ENCODE measurements at places on chromosomes 1 and 21.

GRCh38 chr1:215474940-215475339 is 92.2 kb upstream of the KCTD3 start:
- no peak for DNase-seq

DNA sequence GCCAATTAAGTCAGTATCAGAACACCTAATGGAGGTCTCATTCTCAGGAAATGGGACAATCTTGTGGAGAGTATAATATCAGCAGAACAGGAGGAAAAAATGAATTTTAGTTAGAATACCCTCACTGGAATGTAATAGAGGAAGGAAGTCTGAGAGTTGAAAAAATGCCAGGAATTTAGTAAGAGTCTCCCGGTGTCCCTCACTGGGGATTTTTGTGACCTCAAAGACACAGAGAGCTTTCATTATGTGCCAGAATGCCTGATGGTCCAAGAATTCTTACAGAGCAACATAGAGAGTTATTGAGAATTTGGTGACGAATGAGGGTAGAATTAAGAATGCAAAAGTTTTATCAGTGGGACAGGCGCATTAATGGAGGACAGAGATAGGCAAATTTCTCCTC is 443.5 kb upstream of the B3GALT2 start:
- no peak for DNase-seq

DNA sequence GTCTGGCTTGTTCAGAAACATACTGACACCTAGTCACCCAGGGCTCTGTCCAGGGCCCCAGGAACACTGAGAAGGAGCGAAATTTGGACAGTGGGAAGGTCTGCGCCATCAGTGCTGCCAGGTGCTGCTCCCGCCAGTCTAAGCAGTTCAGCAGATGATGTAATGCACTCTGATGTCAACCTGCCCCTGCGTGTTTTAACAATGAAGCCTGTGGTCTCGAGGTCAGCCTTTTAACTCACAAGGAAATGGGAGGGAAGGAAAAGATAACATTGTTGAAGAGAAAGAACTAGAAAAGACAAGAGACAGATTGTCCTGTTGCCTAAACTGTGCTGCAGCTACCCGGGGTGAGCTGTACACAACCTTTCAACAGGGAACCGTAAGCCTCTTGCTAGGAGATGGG is 126.6 kb upstream of the IFFO2 start:
- no peak for DNase-seq

DNA sequence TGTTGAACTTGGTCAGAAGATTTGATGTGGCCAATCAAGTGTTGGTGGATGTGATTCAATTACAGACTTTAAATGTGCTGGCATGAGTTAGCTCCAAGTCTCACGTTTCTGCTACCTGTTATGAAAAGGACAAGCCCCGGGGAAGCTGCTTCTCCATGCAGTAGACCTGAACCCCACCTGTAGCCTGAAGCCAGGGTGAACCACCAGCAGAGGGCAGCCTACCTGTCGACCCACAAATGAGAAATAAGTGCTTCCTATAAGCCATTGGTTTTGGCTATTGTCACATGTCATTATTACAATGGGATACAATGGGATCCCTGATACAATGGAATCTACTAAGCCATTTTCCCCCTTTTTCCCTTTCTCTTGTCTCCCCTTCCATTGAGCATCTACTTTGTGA is 230.2 kb downstream of the PRDM2 start:
- DNase-seq, result no peak

GRCh38 chr1:158400871-158401270 is 1.6 kb upstream of the OR10T2 start:
- no peak for DNase-seq

DNA sequence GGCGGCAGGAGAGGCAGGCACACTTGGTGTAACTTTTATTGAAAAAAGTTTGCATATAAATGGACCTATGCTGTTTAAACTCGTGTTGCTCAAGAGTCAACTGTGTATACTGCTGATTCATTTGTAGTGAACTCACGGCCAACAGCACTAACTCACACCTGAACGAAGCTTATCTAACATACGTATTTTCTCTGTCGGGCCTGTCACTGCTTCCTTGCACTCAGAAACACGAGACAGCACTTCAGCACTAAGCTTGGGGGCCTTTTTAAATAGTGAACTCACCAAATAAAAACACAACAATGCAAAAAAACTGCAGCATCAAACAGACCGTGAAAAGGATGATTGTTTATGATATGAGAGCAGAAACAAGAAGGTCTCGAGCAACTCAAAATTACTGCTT is 58.9 kb upstream of the NEK2 start:
- no peak for DNase-seq

- DNase-seq, result no peak
Measured at GRCh38 chr1:178644308-178645120, 80.5 kb upstream of the RALGPS2 start.

- no peak for DNase-seq
Measured at GRCh38 chr1:1098681-1099421, 17.0 kb downstream of the C1orf159 start.

GRCh38 chr1:94314222-94314858 is 77.0 kb upstream of the ARHGAP29 start:
- no peak for DNase-seq

DNA sequence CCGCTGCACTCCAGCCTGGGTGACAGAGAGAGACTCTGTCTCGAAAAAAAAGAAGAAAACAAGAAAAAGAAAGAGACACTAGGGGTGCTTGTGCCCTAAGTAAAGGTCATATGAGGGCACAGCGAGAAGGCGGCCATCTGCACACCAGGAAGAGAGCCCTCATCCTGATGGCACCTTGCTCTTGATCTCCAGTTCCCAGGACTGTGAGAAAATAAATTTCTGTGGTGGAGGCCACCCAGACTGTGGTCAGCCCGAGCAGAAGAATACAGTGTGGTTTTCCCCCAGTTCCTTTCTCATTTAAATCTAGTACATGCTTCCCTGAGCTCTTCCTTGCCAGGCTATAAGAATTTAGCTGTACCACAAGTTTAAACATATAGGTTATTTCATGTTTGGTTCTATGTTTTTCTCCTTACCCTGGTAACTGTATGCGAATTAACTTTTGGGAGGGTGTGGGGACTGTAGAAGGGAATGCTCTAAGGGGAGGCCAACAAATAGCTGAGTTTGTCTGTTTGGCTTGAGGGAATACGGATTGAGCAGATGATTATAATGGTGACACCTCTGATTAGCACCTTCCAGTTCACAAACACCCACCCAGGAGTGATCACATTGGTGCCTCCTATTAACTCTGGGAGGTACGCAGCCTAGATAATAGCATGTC is 119.6 kb upstream of the ERRFI1 start:
- no peak for DNase-seq

DNA sequence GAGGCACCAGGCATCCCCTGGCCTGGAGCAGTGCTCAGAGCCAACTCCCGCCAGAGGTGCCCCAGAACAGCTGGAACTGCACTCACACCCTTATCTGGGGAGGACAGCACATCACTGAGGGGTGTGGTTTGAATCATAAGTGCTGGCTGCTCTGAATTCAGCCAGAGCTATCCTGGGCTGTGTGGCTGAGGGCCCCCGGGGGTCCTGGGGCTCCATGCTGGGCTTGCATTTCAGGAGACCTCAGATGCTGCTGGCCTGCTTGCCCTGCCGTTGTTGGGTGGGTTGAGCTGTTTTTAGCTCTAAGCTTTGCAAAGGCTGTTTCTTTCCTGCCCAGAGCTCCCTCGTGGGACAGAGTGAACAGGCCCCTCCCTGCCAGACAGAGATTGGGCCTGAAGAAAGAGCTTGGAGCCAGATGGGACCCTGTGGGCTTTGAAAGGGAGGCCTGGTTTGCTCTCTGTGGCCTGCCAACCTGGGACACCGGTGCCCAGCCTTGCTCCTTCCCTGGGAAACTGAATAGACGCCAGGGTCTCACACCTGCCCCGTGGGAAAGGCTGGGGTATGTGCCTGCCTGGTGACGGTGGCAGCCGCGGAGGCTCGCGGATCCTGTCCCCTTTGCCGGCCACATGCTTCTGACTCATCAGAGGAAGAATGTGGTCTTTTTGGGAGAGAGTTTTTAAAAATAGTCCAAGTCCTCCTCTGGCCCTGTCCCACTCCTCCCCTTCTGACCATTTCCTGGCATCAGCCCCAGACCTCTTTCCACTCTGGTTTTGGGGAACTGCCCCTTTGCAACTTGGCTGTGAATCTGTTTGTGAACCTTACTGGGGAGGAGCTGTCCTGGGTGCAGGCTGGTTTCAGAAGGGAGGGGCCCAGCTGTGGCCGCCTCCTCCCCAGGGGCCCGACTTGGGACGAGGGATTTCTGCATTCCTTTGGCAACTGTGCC is 30.0 kb downstream of the ARHGEF10L start:
- no peak for DNase-seq

DNA sequence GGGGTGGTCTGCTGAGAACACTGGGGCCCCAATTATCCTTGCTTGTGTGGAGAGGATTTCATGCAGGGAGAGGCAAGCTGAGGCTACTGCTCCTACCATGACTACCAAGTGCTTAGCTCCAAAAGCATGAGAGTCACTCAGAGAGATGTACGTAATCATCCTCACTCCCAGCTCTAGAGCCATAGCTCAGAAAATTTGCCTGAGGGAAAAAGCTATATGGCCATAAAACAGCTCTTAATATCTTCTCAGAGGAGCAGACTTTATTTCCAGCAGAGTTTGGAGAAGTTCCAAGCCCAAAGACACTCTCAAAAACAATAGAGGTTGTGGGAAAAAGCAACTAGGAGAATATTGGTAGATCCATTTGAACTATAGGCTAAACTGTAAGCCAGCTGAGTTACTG is 106.4 kb upstream of the PBX1 start:
- no peak for DNase-seq

GRCh38 chr1:8663915-8664329 is 153.5 kb downstream of the RERE start:
- no peak for DNase-seq

GRCh38 chr1:37432716-37433115 is 41.7 kb upstream of the ZC3H12A start:
- no peak for DNase-seq

GRCh38 chr1:189499736-189500135 is 977.9 kb downstream of the BRINP3 start:
- no peak for DNase-seq

DNA sequence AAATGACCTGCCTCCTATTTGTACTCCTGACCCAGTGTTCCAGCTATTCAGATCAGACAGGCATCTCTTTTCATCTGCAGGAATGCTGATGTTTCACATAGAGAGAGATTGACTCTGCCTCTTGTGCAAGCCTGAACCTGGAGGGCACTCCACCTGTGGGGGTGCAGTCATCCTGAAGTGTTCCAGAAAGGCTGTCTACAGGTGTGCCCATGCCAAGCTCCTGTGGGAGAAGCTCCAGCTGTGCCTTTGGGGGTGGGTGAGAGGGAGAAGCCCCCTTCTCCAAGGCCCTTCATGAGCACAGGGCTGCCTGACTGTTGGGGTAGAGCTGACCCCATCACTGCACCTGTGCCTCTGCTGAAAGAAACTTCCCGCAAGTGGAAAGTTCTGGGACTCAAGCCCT is 22.8 kb downstream of the IFI44 start:
- no peak for DNase-seq

DNA sequence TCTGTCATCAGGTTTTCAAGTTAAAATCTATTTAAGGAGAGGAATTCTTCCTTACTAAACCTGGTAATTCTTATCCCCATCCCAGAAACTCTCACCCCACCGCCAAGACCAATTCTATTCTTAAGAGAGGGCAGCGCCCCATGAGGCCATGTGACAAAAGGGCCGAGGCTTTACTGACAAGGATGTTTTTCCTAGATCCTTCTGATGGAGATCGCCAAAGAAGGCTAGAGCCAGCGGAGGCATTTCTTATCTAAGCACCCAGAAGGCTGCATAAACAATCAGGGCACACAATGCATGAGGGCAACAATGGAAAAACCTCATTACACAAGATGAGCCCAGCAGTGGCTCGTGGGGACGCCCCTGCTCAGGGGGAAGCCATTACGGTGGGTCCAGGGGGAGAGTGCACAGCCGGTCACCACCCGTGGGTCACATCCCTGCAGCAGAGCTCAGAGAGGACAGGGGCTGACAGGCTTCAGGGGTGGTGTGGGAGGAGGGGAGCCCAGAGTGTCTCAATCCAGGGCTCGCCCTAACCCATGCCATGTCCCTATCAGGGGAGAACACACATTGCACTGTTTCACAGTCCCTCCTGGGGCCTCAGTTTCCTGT is 88.7 kb downstream of the ITPKB start:
- DNase-seq, result no peak

- no peak for DNase-seq
Measured at GRCh38 chr1:67175530-67176087, 9.4 kb downstream of the IL23R start.

DNA sequence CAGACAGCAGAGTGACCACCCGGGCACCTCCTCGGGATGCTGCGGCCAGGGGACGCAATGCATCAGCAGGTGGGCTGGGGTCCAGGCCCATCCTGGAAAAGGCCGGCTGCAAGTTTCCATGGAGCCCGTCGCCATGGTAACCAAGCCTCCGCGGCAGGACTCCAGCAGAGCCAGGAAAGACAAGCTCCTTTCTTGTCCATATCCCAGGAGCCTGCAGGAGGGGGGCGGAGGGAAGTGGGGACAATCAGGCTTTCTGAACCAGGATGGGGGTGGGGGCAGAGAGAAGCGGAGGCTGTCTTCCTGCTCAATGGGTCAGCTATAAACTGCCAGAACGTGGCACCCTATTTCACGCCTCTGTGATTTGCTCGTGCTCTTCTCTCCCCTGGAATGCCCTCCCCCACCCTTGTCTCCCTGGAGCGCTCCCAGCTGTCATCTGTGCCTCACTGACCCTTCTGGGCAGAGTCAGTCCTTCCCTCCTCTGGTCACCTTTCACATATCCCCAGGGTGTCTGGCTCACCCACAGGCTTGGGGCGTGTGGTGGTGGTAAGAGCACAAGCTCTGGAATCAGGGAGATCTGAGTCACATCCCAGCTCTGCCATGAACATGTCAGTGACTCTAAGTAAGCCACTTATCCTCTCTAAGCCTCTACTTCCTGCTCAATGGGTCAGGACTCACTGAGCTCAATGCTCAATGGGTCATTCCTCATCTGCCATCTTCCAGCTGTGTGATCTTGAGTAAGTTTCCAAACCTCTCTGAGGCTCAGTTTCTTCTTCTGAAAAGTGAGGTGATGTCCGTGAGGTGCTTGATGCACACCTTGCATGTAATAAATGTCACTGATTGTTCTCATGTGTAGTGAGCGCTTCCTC is 58.9 kb upstream of the LAPTM5 start:
- DNase-seq, result no peak

DNA sequence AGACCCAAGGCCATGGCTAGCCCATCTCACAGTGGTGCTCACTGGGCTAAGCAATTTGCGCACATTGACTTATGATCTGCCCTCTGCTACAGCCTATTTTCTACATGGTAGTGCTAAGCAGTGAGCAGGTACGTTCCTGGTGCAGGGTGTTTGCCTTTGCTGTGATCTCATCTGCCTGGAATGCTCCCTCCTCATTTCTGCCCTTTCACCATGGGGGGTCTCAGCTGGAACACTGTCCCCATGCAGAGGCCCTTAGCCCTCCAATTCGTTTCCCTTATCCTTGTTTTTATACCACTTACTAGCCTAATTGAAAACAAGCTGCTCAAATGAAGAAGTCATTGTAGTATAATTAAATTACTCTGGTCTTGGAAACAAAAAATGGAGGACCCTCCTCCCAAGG is 2.0 kb upstream of the B3GALT5 start:
- no peak for DNase-seq

DNA sequence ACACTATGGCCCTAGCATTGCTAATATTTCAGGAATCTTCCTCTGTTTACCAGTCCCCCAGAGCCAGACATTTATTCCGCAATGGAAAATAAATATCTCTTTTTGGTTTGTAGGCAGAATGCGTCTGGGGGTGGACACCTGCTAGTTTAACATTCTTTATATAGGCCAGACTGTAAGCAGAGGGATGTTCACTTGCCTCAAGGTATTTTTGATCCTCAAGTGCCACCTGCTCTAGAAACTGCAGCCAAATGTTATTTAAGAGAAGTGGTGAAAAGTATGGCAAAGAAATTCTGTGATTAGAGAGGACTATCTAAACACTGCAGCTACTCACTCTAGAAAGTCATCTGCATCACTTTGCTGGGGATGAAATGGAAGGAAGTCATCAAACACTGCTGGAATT is 164.7 kb downstream of the NEGR1 start:
- no peak for DNase-seq

All from Panc1 (cell line).